ENCODE measurements at places on chromosomes 6 and 20.

GRCh38 chr6:18441251-18441979, 54.3 kb downstream of the RNF144B start:
- no peak for DNase-seq

DNA sequence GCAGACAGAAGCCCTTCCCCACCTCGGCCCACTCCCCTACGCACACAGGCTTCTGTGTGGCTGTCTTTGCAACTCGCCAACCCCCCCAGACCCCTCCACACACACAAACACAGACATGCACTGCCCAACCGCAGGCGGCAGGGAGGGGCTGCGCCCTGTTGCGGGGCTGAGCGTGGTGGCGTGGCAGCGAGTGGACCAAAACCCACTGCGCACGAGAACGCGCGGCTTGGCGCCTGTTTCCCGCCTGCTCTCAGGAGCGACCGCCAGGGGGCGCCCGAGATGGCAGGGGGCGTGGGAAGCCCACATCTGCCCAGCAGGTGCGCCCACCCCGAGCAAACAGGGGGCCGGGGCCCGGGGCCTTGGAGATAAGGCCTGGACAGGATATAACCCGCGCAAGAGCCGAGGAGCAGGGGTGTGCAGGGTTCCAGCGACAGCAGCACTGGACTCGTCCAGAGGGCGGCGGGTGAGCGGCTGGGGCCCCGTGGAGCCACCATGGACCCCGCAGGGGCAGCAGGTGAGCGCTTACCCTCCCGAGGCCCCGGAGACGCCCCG, at the start of gene RBPJL:
TSS of gene RBPJL (plus strand) at position 410 of the 552 bp plus-strand sequence. CDS start at position 493, 83 bp downstream.
- no peak for DNase-seq

DNA sequence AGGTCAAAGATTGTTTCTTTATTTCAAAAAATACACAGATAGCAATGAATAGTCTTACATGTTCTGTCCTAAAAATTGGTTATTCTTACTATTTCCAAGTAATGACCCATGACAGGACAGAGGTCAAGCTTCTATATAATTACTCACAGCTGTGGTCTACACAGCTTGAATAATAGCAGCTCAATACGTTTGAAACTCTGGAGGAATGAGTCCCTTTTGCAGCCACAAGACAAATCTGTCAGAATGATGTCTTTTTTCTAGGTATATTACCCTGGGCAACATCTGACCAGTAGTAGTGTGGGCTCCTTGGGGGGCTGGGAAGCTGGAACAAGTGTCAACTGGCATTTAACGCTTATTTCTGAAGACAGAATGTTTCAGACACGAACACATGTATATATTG, 84.9 kb upstream of the HTR1B start:
- no peak for DNase-seq

GRCh38 chr6:66926060-66926459, 1219.0 kb upstream of the EYS start:
- no peak for DNase-seq

GRCh38 chr6:75091467-75092190, 114.2 kb downstream of the COL12A1 start:
- DNase-seq: no peak

DNA sequence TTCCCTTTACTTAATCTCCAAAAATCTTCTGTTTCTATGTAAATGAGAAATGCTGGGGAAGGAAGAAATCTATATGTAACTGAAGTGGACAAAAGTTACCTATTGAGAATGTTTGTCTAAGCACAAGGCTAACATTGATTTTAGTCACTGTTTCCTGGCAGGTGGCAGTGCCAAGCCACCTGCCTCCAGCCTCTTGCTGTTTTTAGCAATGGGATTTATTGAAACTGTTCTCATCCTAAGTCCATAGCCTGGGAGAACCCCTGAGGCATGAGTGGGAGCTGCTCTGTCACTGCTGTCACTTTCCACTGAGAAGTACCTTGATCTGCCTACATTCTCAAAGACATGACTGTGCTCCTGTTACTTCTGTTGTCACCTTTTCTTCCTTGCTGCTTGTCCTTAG, 14.7 kb downstream of the ENPP3 start:
- DNase-seq: no peak

- no peak for DNase-seq
These were observed 146.1 kb upstream of the C6orf118 start for GRCh38 chr6:165455488-165455887.

DNA sequence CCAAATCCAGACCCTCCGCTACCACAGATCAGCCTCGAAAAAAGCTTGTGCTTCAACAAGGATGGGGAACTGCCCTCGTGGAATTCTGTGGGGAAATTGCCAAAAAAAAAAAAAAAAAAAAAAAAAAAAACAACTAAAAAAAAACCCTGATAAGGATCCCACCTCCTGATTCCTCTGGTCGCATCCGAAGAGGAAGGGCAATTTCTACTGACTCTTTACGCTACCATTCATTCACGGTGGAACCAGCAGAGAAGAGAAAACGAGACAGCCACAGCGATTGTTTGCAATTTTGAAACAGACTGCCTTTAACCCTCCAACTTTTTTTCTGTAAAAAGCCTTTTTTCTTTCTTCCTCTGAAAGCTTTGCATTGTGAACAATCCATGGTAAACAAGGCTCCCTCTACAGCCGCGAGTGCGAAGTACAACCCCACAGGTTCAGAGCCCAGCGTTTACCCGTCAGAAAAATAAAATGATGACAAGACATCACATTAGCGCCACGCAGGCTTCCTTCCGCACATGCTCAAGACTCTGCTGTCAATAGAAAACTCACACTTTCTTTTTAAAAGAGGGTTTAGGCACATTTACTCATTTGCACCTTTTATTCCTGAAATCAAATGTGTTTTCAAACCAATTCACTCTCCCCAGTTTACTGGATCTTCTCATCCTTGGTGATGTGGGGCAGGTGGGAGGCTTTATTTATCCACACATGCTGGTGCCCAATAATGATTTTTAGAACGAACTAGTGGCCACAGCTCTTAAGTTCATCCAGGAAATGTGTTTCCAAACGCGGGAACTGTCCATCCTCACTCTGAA, 100.0 kb downstream of the NOL4L start:
- peak; percentile 58 for DNase-seq

- no peak for DNase-seq
These were observed 298.5 kb upstream of the JAG1 start for GRCh38 chr20:10972219-10972860.

- peak; percentile 19 for DNase-seq
These were observed 71.1 kb downstream of the SLC22A23 start for GRCh38 chr6:3385660-3386151.

- no peak for DNase-seq
These were observed 69.3 kb downstream of the HDDC2 start for GRCh38 chr6:125232466-125232865.

GRCh38 chr6:41587131-41587879, 41.1 kb downstream of the FOXP4 start:
- no peak for DNase-seq

DNA sequence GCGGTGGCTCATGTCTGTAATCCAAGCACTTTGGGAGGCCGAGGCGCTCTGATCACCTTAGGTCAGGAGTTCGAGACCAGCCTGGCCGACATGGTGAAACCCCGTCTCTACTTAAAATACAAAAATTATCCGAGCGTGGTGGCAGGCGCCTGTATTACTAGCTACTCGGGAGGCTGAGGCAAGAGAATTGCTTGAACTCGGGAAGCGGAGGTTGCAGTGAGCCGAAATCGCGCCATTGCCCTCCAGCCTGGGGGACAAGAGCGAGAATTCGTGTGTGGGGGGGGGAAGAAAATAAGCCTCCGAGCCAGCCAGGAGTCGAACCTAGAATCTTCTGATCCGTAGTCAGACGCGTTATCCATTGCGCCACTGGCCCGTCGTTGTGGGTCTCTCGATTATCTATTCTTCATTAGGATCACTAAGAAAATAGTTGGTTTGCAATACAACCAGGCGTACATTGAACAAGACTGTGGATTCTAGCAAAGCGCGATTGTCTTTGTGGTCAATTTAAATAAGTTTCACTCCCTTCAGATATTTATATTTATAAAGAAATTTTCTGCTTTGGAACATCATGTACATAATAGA, 33.9 kb upstream of the PRSS16 start:
- DNase-seq: no peak

GRCh38 chr6:104621396-104621795, 238.3 kb downstream of the HACE1 start:
- DNase-seq: no peak

DNA sequence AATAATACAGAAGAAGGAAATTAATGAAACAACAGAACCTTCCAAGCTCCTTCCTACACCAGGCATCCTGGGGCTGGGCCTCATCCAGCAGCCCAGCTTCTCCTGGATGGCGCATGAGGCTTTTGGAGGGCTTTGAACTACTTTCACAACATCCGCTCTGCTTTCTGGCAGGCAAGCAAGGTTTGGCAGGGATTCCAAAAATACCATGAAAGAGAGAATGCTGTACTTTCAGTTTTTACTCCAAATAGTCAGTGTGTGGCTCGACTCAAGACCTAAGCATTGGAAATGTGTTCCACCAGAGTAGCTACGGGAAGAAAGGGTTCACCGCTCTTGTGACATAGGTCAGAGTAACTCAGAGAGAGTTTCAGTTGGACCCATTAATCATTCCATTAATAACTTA, 125.4 kb downstream of the OPRM1 start:
- DNase-seq: peak; percentile 96

- no peak for DNase-seq
These were observed 197.5 kb downstream of the ISM1 start for GRCh38 chr20:13418263-13419229.

GRCh38 chr6:120055071-120055470, 705.5 kb upstream of the MAN1A1 start:
- no peak for DNase-seq

DNA sequence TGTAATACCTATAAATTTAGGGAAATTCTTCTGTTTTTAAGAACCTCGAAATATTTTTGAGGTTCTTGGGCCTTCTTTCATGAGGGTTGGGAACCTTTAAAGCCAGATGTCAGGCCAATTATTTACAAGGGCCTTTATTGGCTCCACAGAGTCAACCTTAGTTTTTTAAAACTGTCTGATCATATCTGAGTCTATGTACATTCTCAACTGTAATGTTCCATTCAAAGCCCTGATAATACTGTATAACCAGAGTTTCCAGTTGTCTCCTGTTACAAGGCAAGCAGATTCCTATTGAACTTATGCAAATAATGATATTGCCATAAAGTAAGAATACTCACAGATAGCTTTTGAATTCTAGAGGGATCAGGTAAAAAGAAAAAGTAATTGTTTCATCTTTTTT, 545.5 kb downstream of the EPM2A start:
- DNase-seq: no peak

DNA sequence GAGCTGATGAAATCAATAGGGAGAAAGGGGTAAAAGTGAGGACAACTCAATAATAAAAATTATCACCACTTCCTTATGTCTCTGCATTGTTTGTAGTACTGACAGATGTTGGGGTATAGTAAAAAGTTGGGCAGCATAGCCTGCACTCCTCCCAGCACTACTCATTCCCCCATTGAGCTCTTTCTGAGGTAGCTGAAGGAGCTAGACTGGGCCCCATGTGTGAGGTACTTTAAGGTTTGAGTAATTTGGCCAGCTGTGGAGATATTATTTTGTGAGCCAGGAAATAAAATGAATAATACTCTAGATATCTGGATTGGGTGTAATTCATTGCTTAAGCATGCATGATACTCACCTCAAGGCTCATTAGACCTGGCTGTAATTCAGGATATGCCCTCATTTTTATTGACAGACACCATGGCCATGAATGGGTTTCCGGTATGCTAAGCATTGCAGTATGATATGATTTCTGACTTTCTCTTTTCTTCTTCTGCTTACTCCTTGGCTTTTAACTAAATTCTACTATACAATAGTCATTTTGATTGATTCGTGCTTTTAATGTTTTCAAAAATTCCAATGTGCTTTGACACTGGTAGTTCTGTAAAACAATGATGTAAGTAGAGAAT, 283.9 kb upstream of the RIMS1 start:
- DNase-seq: peak; percentile 94

DNA sequence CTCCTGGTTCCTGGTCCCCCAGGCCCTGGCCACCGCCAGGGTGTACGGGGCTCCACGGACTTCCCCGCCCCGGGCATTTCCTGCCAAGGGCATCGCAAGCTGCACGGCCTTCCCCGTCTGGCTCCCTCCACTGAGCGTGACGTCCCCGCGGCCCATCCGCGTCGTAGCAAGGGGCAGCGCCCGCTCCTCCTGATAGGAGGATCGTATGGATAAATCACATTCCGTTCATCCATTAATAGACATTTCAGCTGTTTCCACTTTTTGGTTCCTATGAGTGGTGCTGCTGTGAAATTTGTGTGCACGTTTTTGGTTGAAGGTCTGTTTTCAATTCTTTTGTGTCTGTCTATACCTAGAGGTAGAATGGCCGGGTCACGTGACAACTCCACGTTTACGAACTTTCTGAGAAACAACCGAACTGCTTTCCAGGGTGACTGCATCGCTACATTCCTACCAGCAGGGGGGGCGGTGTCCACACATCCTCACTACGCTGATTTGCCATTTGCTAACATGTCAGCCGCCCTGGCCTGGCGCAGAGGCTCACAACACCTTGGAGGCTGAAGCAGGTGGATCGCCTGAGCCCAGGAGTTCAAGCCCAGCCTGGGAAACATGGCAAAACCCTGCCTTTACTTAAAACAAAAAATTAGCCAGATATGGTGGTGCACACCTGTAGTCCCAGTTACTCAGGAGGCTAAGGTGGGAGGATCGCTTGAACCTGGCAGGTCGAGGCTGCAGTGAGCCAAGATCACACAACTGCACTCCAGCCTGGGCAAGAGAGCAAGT, 37.7 kb downstream of the KCNQ2 start:
- DNase-seq: no peak

DNA sequence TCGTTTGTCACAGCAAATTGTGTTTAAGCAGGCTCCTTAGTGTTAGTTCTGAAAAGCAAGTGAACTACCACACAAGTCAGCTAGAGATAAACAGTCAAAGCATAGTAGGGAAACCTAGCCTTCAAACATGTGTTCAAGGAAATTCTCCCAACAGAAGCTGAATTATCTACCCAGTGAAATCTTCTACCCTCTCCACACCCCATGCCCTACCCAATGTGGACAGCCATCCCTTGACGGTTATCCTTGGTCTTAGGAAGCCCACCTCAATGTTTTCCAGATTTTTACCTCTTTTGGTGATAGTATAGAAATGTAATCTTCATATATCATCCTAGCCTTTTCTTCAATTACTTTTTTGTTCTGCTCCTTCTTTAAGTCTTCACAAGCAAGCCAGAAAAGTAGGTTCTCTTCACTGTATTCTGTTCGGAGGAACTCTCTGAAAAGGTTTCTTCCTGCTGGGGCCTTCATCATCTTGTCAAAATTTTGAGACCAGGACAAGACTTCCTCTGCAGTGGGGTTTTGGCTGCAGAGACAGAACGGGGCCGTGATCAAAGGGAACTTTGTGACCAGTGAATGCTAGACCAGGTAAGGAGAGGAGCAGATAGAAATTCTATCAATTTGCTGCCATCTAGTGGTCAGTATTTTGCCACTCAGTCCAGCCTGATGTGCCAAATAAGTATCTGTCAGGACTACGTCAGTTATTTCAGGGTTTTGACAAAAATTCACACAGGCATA, 21.6 kb upstream of the MTRF1L start:
- DNase-seq: no peak

DNA sequence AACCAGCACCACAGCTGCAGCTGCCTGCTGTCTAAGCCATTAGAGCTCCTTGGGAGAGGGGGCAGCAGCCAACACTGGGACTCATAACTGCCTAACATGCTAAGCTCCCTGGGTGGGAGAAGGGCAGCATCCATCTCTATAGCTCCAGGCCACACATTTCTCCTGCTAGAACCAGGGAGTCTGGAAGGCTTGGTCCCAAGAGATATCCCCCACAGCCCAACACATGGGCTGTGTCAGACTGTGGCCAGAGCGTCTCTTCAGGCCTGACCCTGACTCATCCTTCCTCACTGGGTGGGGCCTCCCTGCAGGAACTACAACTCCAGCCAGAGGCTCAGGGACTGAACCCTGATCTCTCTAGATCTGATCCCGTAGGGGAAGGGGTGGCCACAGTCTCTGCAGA, 411.1 kb downstream of the HDGFL1 start:
- no peak for DNase-seq

Data from astrocyte of the cerebellum (primary cell).